ENCODE measurements at places on chromosomes 5 and 9. TPM values are rescaled to one million over a fixed set of nuclear protein-coding genes. Genes with fewer than 3 reads are reported as not detected.
A peak's percentile ranks its signal among the peaks of the same experiment; 100 is the strongest.

DOCK8 gene
- 156 TPM for total RNA-seq

IFNA13 gene
- not detected for total RNA-seq

NELFB gene
- 53.8 TPM for total RNA-seq

DNA sequence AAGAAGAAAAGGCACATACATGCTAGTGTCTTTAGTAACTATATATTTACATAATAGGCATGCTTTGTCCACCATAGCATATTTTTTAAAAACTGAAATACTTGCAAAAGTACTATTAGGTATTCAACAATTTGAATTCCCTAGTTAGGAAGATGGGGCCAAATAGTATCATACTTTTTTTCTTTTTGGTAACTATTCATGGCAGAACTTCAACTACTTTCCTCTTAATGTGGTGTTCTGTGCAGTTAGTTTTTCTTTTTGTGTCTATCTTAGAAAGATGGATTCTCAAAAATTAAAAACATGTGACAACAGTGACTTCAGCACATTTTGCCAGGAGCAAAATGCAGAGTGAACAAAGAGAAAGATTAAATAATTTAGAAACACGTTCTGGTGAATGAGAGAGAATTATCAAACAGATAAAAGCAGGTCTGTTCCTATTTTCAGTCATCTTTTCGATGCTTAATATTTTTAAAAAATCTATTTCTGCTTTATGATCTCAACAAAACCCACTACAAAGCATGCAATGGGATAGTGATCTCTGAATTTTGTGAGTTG, 341.1 kb downstream of the ARL15 start:
- no peak for DNase-seq

DNA sequence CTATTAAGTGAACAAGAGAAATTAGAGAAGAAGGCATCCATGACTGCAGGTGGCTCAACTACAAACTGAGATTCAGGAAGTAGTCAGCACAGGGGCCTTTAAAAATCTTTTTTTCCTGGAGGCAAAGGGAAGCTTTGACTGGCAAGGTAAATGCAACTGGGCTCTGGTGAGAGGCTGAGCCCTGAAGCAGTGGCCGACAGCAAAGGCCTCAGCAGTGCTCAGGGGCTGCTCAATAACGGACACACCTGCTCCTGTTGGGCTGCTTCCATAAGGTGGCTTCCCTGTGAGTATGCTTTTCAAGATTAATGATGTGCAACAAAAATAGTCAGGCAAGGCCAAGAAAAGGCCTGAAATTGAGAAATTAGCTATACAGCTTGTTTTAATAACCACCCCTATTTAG, 134.2 kb upstream of the RGMB start:
- no peak for DNase-seq

DNA sequence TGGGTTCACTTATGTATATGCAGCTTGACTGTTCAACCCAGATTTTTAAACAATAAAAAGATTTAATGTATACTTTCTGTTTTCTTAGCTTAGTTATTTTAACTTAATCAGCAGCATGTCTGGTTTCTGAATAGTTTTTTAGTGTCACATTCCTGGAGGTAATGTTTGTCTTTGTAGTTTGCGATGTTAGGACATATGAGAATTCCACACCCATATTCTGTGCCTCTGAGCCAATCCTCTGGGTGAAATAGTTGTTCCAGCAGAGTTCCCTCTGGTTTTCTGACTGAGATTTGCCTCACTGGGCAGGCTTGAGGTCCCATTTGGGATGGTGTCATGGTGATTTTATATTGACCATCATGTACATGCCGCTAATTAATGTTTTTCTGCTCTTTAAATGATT, 48.6 kb downstream of the INIP start:
- no peak for DNase-seq

- no peak for DNase-seq
Observed at GRCh38 chr9:92180002-92180400, 64.8 kb upstream of the SPTLC1 start.

GRCh38 chr9:104808035-104808614, 44.2 kb downstream of the NIPSNAP3B start:
- peak; percentile 25 for DNase-seq

DNA sequence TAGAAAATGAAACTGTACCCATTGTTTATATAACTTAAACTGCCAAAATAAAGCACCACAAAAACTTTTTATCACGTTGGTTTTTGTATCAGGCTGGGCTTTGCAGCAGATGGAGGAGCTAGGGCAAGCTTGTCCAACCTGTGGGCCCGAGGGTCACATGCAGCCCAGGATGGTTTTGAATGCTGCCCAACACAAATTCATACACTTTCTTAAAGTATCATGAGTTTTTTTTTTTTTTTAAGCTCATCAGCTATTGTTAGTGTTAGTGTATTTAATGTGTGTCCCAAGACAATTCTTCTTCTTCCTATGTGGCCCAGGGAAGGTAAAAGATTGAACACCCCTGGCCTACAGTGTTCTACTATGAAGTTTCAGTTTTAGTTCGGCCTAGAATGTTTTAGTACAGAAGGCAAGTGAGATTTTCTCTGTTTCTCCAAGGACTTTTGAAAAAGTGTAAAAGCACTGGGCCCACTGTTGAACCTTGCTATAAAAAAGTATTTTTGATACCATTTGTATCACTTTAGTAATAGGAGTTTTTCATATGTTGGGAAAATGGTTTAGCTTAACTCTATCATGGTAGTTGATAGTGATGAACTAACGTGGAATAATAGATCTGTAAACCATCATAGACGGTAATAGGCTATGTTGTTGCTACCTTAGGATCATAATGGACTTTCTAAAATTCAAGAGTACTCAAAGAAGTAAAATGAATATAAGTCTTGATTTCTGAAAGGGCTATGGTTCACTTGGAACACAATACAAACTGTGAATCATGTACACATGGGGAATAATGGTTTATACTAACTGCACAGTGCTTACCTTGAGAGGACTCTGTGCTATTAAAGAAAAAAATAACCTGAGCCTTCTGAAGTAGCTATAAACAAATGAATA, 2.9 kb downstream of the CDKN2A start:
- DNase-seq = no peak

- no peak for DNase-seq
Observed at GRCh38 chr9:35688558-35689541, 875 bp downstream of the TPM2 start.

- no peak for DNase-seq
Observed at GRCh38 chr9:123365287-123365880, 9.4 kb downstream of the CRB2 start.

DNA sequence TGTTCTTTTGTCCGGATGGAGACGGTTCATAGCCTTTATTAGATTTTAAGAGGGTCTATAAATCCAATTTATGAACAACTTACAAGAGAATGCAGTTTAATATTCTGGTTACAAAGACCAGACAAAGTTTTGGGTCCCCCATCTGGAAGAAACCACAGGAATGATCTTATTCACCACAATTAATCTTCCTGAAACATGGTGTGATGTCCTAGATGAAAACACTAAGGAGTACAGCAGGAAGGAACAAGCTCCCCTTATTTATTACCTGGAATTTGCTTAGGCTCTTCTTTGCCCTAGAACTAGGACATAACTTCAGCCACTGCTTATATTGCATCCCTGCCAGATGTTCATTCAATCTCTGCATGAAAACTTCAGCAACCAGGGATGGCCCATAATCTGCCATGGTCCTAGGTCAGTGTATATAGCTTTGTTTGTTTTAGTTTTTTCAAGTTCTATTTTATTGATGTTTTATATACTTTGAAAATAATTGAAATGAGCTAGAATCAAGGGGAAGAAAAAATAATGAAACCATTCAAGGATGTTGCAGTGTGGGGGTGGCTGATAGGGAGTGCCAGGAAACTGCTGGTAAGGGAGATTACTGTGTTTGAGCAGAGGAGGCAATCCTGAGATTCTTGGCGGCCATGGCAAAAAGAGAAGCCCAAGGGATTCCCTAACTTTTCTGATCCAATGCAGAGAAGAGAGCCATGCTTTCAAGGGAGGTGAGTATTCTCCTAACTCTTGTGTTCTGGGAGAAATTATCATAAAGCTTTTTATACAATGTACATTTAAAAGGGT, 16.8 kb downstream of the TXNDC8 start:
- no peak for DNase-seq

All from natural killer cell (primary cell).